ENCODE measurements at places on chromosomes 1 and 21. TPM values are rescaled to one million over a fixed set of nuclear protein-coding genes. Genes with fewer than 3 reads are reported as not detected.
A peak's percentile ranks its signal among the peaks of the same experiment; 100 is the strongest.

COL16A1 gene
- total RNA-seq, result 11.2 TPM

CCDC30 gene
- total RNA-seq, result 2.2 TPM

NMNAT2 gene
- total RNA-seq, result 3.6 TPM

REN gene
- 0.26 TPM for total RNA-seq

YOD1 gene
- 5.8 TPM for total RNA-seq

OR2T29 gene
- total RNA-seq, result not detected

FAM78B gene
- total RNA-seq, result 3.7 TPM

PRAMEF15 gene
- total RNA-seq, result not detected

MYOG gene
- total RNA-seq, result not detected

OR10Z1 gene
- not detected for total RNA-seq

TSPAN2 gene
- total RNA-seq, result 4.3 TPM

PAPPA2 gene
- total RNA-seq, result 1.0 TPM

OLIG1 gene
- not detected for total RNA-seq

SLC44A5 gene
- total RNA-seq, result 4.6 TPM

ZNF593OS gene
- total RNA-seq, result not detected

RASAL2 gene
- total RNA-seq, result 14.2 TPM

LORICRIN gene
- not detected for total RNA-seq

RGSL1 gene
- total RNA-seq, result not detected

MROH7 gene
- 16.6 TPM for total RNA-seq

TRIM63 gene
- total RNA-seq, result 0.22 TPM

TRNP1 gene
- 1.0 TPM for total RNA-seq

PPIAL4G gene
- total RNA-seq, result 0.09 TPM

ADAMTS1 gene
- 43.9 TPM for total RNA-seq

DNA sequence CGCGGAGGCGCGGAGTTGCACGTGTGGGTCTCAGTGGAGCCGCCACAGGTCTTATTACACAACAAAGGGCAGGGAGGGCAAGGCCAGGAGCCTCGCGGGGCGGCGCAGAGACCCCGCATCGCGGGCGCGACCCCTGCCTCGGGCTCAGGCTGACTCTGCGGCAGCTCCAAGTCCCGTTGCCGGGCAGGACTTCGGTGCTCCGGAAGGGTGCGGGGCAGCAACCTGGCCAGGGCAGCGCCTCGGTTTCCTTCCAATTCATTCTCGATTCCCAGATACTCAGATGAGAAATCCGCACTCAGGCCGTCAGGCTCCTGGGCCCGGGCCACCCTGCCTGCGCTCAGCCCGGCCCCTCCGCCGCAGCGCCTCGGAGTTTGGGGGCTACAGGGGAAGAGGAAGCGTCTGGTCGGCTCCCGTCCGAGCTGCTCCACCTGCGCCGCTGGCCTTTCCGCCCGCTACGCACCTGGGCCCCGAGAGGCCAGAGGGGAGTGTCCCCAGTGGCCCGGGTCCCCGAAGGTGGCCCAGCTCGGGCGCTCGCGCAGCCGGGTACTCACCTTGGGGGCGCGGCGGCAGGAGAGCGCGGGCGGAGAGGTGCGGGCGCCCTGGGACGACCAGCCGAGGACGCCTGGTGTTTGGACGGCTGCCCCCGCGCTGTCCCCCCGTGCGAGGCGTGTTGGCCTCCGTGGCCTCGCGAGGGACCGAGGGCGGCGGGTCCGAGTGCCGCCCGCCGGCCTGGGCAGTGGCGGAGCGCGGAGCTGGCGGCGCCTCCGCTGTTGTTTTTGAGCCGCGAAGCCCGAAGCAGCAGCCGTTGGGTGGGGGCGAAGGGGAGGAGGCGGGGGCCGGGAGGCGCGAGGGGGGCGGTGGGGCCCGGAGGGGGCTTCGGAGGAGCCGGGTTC lies 1.1 kb upstream of the PRDM16 start:
- peak; percentile 24 for DNase-seq

DNA sequence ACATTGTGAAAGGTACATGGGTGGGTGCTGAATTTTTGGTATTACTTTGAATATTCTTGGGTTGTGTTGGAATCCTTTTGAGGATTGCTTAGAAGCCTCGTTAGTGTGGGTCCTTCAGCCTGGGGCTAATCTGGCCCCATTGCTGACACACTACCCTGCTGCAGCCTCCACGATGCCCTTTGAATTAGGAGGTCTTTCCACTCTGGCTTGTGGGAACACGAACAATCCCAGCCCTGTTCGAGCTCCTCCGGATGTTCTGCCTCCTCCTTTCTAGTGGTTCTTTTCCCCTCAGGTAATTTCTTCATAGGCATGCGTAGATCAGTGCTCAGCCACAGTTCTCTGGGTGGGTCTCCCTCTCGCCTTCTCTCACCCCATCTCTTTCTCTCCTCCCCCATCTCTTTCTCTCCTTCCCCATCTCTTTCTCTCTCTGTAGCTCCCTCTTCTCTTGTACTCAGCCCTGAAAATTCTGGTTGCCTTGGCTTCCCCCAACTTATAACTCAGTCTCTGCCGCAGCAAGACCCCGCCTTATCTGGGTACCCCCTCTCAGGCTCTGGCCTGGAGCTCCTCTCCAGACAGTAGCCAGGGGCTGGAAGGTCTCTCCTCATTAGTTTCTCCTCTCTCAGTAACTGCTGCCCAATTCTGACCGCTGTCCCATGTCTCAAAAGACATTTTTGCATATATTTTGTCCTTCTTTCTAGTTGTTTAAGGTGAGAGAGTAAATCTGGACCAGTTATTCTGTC lies 46.0 kb upstream of the SLC19A1 start:
- no peak for DNase-seq

- DNase-seq, result no peak
Measured at GRCh38 chr1:153646672-153647345, 11.7 kb upstream of the SNAPIN start.

DNA sequence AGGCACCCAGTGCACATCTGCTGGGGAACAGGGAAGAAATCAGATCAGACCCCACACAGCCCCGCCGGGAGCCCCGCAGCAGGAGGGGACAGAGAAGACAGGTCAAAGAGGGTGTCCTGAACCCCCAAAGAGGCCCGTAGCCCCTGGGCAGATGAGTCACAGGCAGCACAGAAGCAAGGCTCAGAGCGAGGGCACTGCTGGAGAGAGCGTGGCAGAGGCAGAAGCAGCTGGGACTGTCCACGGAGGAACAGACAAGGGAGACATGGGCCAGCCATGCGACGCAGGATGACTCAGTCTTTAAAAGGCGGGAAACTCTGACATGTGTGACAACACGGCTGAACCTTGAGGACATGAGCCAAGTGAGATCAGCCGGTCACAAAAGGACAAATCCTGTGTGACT lies 14.5 kb upstream of the PRDM16 start:
- no peak for DNase-seq

DNA sequence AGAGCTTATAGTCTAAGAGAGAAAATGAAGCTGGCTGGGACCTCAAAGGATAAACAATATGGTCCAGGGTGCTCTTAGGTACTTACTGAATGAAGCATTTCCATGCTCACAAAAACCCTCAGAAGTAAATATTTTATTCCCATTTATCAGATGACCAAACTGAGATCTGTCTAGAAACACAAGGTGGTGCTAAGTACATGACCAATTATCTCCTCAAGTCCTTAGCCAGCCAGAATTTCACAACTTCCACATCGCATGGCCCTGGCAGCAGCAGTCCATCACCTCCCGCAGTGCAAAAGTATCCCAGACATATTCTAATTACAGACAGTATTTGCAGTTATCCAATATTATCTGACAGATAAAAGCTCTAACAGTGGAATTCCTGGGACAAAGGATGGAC lies 321.7 kb upstream of the PROX1 start:
- no peak for DNase-seq

- DNase-seq, result no peak
Measured at GRCh38 chr1:180281490-180281889, 51.4 kb downstream of the LHX4 start.

GRCh38 chr21:35824136-35824535 lies 236.2 kb downstream of the SETD4 start:
- no peak for DNase-seq

GRCh38 chr1:40806731-40807695 lies 23.4 kb downstream of the KCNQ4 start:
- DNase-seq, result no peak

DNA sequence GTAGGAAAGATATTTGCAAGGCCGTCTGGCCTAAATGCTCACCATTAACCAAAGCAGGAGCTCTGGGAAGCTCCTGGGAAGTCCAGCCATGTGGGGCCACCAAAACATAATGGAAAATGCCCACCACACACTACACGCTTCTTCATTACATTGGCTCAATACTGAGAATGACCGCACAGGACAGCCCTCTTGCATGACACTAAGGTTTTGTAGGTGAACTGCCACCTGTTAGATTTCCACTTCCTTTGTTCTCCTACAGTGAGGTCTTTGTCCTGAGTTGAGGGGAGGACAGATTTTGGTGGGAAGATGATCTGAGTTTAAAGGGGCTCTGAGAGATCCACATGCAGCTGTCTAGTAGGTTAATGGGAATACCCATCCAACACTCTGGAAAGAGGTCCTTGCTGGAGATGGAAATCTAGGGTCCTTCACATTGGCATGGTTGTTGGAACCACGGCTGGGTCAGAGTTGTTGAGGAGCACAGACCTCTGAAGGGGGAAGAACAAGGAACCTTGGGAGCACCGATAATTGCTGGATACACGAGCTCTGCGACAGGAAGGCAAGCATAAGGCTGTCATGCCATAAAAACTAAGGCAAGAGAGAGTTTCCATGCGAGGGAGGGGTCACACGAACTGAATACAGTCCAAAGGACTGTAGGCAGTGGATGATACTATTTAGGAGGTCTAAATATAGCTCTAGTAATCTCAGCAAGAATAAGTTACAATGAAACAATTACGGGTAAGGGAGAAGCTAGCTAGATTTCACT lies 105.5 kb upstream of the IRF2BP2 start:
- no peak for DNase-seq

GRCh38 chr1:53089478-53090226 lies 27.6 kb downstream of the PODN start:
- peak; percentile 61 for DNase-seq

DNA sequence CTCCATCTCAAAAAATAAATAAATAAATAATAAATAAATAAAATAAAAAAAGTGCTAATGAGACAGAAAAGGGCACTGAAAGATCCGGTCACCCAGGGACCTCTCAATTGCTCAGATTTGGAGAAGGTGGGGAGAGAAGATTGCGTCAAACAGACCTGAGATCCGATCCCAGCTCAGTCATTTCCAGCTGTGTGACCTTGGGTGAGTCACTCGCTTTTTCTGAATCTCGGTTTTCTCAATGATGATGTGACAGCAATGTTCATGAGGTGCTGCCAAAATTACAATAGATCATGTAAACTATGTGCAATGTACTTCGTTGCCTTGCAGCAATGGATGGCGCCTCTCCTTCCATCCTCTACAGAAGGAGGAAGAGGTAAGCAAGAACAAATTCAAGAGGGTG lies 11.1 kb upstream of the MEF2D start:
- no peak for DNase-seq

- DNase-seq, result no peak
Measured at GRCh38 chr1:225735252-225736149, 42.1 kb upstream of the SRP9 start.

- no peak for DNase-seq
Measured at GRCh38 chr1:174626031-174627025, 178.6 kb downstream of the GPR52 start.

DNA sequence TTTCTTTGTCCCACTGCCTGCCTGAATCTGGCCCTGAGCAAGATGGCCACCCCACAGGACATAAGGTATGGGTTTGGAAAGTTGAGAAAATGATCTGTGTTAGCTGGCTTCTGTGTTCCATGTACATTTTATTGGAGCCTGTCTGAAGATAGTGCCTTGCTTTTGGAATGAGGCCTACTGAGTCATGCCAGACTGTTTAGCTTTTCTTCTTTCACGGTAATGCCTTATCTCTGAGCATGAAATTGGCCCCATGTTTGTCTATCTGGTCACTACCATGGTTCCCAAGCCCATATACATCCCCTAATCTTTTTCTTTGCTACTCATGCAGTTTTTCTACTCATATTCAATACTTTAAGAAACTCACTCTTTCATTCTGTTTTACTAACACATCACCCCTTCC lies 85.1 kb upstream of the LMO4 start:
- DNase-seq, result no peak

GRCh38 chr1:241637046-241637590 lies 3.1 kb downstream of the CHML start:
- DNase-seq, result no peak

DNA sequence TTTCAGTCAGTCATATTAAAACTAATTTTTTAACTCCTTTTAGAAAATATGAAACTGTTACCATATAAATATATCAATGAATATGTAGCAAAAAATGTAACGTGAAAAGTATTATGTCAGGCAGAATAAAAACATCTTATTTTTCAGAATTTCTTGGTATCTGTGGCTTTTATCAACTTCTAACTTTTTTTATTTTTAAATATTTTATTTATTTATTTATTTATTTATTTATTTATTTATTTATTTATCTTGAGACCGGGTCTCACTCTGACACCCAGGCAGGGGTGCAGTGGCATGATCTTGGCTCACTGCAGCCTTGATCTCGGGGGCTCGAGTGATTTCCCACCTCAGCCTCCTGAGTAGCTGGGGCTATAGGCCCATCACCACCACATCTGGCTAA lies 87.6 kb downstream of the C21orf91 start:
- DNase-seq, result no peak

GRCh38 chr1:113784104-113784779 lies 25.0 kb upstream of the PHTF1 start:
- DNase-seq, result no peak

DNA sequence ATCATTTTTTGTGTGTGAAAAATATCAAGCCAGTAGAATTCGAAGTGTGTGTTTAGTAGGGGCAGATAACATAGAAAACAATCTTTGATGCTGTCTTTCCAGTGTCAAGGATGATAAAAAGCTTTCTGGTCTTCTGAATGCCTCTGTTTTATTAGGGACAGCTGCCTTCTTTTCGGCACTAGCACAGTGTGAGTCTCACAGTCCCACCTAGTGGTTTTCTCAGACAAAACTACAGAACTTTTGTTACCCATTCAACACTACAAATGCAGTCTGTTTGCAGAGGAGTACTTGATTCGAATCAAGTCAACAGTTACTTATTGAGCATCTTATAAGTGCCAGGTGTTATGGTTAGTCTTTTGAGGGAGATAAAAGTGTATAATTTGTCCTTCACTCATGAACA lies 30.6 kb upstream of the MCOLN3 start:
- DNase-seq, result no peak

- no peak for DNase-seq
Measured at GRCh38 chr1:85583611-85584263, 3.2 kb downstream of the CCN1 start.

- DNase-seq, result no peak
Measured at GRCh38 chr21:14557413-14557812, 11.3 kb upstream of the SAMSN1 start.

GRCh38 chr1:193479187-193479586 lies 292.8 kb upstream of the B3GALT2 start:
- DNase-seq, result no peak

GRCh38 chr1:205944525-205944924 lies 1.3 kb upstream of the SLC26A9 start:
- DNase-seq, result no peak

Data from mucosa of descending colon (tissue), 3 donors.